ENCODE measurements at places on chromosomes 6 and 20. TPM values are rescaled to one million over a fixed set of nuclear protein-coding genes. Genes with fewer than 3 reads are reported as not detected.

The POU5F1 gene
- 0.16 TPM for total RNA-seq

The HCRTR2 gene
- total RNA-seq = not detected

The OTOR gene
- not detected for total RNA-seq

The PNLDC1 gene
- total RNA-seq = not detected

The CAPN11 gene
- total RNA-seq = not detected

The DEFB124 gene
- total RNA-seq = not detected

The AKIRIN2 gene
- total RNA-seq = 20.8 TPM

The ZSCAN23 gene
- 2.1 TPM for total RNA-seq

The FAM209B gene
- not detected for total RNA-seq

The SPEF1 gene
- total RNA-seq = 0.81 TPM

The ADGRB3 gene
- total RNA-seq = 9.4 TPM

The SLC18B1 gene
- 7.9 TPM for total RNA-seq

The SCRT2 gene
- total RNA-seq = not detected

The POLR1H gene
- total RNA-seq = 21.2 TPM

All from sigmoid colon (tissue), 7 donors.